ENCODE measurements at places on chromosomes 7 and 10. TPM values are rescaled to one million over a fixed set of nuclear protein-coding genes. Genes with fewer than 3 reads are reported as not detected.

GRCh38 chr7:12291870-12292269 is 80.8 kb downstream of the TMEM106B start:
- DNase-seq, result no peak

DNA sequence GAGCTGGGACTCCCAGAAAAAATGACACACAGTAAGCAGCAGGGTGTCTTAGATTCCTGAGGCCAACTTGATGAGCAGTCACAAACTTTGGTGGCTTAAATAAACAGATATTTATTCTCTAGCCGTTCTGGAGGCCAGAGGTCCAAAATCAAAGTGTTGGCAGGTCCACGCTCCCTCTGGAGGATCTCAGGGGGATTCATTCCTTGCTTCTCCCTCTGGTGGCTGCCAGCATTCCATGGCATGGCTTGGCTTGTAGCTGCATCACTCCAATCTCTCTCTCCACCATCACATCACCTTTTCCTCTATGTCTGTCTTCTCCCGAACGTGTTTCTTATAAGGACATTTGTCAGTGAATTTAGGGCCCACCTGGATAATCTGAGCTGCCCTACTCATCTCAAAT is 98.4 kb downstream of the OSBPL3 start:
- no peak for DNase-seq

DNA sequence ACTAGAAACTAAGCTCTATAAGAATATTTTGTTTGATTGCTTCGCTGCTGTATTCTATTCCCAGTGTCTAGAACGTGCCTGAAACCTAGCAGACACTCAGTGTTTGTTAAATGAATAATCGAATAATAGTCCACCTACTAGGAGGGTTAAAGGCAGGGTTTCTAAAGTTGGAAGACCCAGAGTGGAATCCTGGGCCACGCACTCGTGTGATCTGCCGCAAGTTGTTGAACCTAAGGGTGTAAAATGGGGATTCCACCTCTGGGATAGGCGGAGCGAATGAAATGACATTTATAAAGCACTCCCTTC is 702 bp upstream of the AGFG2 start:
- no peak for DNase-seq

GRCh38 chr10:116988311-116988710 is 16.7 kb downstream of the SHTN1 start:
- DNase-seq, result no peak

The DNAJC12 gene
- total RNA-seq, result 10.7 TPM

The IGF2BP3 gene
- not detected for total RNA-seq

DNA sequence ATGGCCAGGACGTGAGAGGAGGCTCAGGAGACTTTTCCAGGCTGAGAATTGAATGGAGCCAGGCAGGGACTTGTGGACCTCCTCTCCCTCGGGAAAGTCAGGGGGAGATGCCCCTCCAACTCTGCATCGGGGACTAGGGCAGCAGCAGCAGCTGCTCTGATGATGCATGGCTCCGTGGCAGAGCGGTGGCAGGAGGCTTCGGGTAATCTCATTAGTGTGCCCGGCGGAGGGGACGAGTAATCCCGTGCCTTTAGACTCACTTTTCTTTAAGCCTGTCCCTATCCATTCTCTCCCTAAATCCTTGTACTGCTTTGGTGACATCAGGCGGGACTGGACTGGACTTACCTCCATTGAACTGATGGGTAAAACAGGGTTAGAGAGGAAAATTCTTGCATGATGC is 75.1 kb downstream of the ZMIZ1 start:
- DNase-seq, result no peak

The XRCC2 gene
- total RNA-seq, result 0.47 TPM

- peak; percentile 45 for DNase-seq
These were observed 33.8 kb downstream of the IL15RA start for GRCh38 chr10:5943536-5943935.

DNA sequence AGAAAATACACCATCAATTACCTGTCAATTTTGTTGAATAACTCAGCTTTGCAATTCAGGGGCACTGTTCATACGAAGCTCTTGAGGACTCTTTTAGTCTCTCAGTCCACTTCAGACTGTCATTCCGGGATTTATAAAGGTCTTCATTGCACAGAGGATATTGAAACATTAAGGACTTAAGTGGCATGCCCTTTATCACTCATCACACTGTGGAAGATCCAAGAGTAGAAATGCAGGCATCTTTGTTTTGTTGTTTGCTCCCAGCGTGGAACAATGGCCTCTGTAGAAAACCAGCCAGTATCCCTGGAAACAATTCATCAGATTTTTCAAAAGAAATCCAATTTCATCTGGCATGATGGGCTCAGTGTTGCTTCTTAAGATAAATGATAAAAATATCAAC is 66.3 kb upstream of the LRGUK start:
- no peak for DNase-seq

DNA sequence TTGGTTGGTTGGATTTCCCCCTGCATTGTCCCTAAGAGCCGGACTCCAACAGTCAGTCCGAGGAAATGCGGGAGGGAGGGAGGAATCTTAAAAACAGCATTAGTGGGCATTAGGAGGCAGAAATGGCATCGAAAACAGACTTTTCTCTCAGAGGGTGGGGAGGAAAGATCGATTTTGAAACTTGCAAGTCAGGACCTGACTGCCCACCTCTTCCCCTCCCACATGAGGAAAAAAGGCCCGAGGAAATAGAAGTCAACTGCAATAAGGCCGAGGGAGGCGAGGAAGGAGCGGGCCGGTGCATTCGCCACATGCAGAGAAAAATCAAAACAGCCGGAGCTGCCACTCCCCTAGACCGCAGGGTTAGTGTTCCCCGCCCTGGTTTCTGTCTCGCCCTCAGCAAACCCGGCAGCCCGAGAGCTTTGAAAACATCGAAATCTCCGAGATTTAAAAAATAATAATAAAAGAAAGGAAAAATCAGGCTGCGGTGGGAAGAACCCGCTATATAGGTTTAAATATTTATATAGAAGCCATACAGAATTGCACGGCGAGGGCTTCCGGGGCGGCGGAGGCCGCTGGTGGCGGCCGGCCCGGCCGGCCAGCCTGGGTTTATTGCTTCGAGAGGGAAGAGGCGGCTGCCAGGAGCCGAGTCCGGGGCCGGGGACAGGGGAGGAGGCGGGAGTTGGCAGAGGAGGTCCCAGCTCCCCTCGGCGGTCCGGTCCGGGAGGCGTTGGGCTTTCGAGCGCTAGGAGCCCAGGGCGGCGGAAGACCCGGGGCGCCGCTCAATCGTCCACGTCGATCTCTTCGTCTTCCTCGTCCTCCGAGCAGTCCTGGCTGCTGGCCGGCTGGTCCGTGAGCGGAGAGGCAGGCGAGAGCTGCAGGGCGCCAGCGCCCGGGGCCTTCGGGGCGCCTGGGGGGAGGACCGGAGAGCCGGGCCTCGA is 2.5 kb downstream of the LBX1 start:
- DNase-seq, result peak; percentile 35

The UBTD1 gene
- 2.4 TPM for total RNA-seq

GRCh38 chr10:102347236-102347828 is 48.2 kb upstream of the NFKB2 start:
- peak; percentile 30 for DNase-seq

DNA sequence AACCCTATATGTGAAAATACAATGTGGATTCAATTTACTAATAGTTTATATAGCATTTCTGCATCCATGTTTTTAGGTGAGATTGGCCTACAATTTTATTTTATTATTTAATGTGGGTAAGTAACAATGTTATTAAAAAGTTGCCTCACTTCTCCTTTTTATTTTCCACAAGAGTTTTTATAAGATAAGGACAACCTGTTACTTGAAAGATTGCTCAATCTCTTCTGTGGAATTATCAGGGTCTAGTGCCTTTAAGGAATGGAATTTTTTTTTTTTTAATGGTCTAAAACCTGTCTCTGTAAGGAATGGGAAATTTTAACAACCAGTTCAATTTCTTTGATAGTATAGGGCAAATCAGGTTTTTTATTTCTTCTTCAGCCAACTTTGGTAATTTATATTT is 53.9 kb upstream of the RAB18 start:
- no peak for DNase-seq

GRCh38 chr10:45375101-45375500 is 1.1 kb downstream of the ALOX5 start:
- DNase-seq, result no peak

DNA sequence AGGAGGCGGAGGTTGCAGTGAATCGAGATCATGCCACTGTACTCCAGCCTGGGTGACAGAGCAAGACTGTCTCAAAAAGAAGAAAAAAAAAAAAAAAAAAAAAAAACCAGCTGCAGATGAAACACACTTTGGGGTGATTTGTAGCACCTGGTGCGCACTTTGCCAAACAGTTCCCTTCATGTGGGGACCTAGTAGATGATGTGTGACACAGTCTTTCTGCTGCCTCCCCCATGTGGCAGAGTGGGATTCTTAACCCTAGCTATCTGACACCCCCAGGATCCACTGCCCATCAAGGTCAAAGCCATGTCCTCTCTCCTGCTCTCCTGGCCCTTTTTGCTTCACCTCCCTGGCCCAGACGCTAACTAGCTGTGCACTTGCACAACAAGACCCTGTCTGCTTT is 52.1 kb upstream of the PDZD8 start:
- DNase-seq, result no peak

DNA sequence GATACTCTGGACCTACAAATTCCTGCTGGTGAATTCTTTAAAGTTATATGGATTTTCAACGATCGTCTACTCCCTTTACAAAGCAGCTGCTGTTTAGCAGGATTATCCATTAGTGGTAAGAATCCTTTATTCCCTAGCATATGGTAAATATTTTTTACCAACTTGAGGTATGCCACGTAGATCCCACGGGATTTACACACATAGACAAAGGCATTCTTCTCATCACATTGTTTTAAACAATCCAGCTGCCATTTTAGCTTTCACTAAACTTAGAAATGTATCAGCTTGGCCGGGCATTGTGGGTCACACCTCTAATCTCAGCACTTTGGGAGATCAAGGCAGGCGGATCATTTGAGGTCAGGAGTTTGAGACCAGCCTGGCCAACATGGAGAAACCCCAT is 148.0 kb upstream of the SH2B2 start:
- DNase-seq, result no peak

The LANCL2 gene
- total RNA-seq, result 14.6 TPM

GRCh38 chr7:35983626-35984025 is 169.4 kb upstream of the EEPD1 start:
- no peak for DNase-seq

The AKR1C4 gene
- not detected for total RNA-seq

The PNLIP gene
- total RNA-seq, result 0.89 TPM

- DNase-seq, result no peak
These were observed 639.6 kb upstream of the FOXK1 start for GRCh38 chr7:4042402-4043045.

DNA sequence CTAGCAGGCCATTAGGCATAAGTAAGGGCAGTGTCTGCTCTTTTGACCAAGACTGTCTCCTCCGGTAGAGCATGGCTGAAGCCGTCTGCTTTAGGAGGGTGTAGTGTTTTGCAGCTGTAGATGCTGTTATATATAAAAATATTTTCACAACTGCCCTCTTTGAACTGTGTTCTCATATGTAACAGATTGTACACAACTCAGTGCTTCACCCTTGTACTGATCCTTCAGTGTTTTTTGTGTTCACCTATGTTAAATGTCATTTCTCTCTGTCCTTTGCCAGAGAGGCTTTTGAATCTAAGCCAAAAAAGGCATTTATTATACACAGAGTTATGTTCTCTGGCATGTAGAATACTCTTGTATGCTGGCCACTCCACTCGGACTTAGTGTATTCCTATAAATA is 135.5 kb downstream of the BICC1 start:
- DNase-seq, result no peak

Data from left colon (tissue), 2 donors.